IMR-90 (cell line): ENCODE measurements at places on chromosomes 5 and 9. TPM values are rescaled to one million over a fixed set of nuclear protein-coding genes. Genes with fewer than 3 reads are reported as not detected.

GRCh38 chr9:129283705-129284606 lies 105.9 kb upstream of the IER5L start:
- no peak for DNase-seq

Gene SLC34A3
- not detected in 2 replicates for polyA plus RNA-seq

Gene SPATA31E1
- polyA plus RNA-seq = 0.03 and 0.04 TPM in 2 replicates

- DNase-seq = no peak
These were observed 255.5 kb downstream of the PDE4D start for GRCh38 chr5:59637884-59638580.

Gene SLC6A18
- not detected in 2 replicates for polyA plus RNA-seq

- DNase-seq = no peak
These were observed at the start of gene PSD2 for GRCh38 chr5:139795074-139796001. Gene PSD2 (plus strand): TSS chr5:139795808. CDS start chr5:139809441, 13,633 bp downstream.

DNA sequence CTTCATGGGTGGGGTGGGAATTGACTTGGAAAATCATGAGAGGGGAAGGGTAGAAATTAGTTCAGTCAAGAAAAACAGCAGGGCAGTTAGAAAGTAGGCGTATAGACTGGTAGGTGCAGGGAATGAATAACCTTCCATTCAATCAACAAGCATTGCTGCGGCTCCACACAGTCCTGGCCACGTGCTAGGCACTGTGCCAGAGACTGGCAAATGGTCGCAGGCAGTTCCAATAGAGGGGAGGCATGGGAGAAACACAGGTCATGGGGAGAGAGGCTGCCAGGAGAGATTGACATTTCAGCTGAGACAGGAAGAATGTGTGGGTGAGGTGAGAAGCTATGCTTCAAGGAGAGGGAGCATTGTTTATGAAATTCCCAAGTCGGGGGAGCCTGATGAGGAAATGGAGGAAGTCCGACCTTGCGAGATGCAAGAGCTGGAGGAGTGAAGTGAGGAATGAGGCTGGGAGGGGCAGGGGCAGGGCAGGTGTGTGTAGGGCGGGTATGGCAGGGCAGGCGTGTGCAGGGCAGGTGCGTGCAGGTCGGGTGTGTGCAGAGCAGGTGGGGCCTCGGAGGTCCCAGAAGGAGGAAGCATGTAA lies 54.4 kb upstream of the PPARGC1B start:
- DNase-seq = no peak

DNA sequence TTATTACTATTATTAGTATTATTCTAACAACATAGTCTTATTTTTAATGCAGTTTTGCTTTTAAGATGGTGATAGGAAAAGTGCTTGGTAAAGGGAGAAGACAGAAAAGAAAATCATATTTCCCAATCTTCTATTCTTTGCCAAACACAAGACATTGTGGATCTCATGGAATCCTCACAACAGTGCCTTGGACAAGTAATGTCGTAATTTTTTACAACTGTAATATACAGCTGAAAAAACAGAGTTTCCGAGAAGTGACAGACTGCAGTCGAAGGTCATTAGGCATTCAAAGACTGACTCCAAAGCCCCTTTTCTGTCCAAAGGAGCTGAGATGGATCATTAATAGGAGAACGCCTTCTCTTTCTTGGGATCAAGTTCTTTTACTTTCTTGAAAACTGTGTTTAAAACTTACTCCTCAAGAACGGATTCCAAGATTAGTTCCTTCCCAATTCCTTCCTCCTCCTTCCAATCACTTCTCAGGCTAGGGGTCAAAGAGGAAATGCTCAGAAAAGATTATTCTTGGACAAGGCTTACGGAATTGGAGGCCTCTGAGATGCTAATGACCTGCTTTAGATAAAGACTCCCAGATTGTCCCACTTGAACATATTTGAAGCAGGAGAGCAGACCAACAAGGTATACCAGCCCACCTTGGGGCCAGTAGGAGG lies 24.3 kb upstream of the TRIM32 start:
- peak; percentile 12 for DNase-seq

DNA sequence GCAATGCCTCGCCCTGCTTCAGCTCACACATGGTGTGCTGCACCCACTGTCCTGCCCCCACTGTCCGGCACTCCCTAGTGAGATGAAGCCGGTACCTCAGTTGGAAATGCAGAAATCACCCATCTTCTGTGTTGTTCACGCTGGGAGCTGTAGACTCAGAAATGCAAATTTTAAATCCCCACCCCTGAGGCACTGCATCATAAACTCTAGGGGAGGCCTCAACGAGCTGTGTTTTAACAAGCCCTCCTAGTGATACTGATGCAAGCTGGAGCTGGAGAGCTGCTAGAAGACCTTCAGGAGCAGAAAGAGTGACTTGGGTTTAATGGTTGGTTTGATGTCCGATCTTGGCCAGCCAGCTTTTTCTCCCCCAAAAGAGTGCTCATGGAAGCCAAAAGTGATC lies 146.0 kb upstream of the MAST4 start:
- no peak for DNase-seq

GRCh38 chr9:136430588-136431234 lies 8.9 kb downstream of the INPP5E start:
- no peak for DNase-seq

- DNase-seq = no peak
These were observed 60.4 kb downstream of the FBXL7 start for GRCh38 chr5:15560421-15560820.

DNA sequence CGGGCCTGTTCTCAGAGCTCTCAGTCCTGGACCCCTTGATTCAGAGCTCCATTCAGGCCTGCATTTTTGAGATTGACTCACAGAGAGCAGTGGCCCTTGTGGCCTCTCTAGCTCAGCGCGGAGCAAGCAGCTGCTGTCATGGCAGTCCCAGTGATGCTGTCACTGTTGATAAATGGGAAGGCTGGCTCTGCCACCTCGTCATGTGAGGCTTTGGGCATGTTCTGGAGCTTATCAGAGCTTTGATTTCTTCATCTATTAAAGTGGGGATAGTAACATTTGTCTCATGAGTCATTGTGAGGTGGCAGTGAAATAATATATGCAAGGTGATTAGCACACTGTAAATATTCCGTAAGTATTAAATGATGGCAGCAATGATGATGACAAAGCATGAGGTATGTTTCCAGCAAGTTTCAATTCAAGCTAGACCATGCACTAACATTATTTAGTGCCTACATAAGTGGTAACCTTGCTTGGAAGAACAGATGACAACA lies 126.4 kb upstream of the CXCL14 start:
- DNase-seq = peak; percentile 2

- DNase-seq = no peak
These were observed 8.7 kb upstream of the RANBP6 start for GRCh38 chr9:6024035-6024554.

Gene ABO
- not detected in 2 replicates for polyA plus RNA-seq

GRCh38 chr5:59287361-59287760 lies 606.2 kb downstream of the PDE4D start:
- no peak for DNase-seq

DNA sequence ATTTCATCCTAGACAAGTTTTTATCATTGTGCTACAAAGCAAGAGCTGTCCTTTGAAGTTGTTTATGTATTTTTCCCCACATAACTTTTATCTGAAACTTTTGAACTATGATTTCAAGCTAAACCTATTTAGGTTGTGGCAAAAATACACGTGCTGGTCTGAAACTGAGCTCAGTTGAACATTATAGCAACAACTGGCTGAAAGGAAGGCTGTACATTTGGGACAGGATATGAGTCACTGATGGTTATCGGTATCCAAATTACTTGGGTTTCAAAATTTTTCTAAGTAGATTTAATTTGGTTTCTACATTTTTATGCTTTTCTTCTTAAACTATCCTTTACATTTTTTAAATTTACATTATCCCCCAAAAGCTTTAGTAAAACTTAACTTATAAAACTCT lies 627.3 kb upstream of the NUDT12 start:
- peak; percentile 59 for DNase-seq

GRCh38 chr9:115099901-115100300 lies 18.1 kb downstream of the TNC start:
- no peak for DNase-seq

Gene LRRC19
- not detected in 2 replicates for polyA plus RNA-seq

DNA sequence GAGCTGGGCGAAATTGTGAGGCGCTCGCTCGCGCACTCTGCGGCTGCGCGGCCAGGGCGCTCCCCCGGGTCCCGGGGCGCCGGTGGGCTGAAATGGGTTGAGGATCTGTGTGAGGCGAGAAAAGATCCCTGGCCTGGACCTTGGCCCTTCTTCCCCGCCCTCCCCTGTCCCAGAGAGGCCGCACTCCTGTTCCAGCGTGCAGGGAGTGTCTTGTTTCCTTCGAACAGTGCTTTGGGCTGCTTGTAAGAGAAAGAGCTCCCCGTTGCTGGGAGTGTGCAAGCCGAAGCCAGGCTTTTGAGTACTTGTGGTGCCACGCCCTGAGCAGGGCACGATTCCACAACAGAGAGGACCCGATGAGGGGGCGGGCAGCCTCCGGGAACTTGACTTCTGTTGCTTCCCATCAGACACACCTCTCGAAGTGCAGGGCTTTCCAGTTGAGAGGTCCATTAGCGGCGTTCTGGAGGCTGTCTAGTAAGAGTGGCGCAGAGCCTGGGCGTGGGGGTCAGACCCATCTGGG lies 535 bp downstream of the DOLPP1 start:
- no peak for DNase-seq

DNA sequence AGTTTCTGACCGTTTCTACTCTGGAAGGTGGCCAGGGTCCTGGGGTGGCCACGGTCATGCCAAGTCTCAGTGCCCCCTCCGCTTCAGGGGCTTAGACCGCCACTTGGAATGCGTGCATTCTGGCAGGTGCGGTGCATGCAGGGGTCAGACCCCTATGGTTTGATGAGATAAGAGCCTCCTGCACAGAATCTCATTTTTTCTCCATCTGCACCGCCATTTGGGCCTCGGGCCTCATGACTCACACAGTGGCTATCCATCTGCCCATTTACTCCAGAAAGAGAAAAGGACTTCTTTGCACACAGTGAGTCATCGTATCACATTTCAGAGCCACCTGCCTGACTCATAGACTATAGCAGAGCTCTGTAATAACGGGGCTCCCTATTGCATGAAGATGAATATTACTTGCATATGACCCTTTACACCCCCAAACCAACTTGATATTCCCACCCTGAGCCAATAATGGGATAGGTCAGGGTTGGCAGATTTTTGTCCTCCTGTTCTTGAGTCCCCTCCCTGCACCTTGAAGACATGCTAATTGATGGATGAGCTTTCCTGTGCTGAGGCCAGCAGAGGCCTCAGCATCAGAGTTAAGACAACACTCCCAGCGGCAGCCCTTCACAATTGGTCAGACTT lies 157.4 kb downstream of the NR3C1 start:
- peak; percentile 97 for DNase-seq

Gene CCL28
- 0.02 TPM in 1 of 2 replicates, not detected in the other for polyA plus RNA-seq

- peak; percentile 75 for DNase-seq
These were observed 52.5 kb downstream of the JADE2 start for GRCh38 chr5:134577796-134578577.

DNA sequence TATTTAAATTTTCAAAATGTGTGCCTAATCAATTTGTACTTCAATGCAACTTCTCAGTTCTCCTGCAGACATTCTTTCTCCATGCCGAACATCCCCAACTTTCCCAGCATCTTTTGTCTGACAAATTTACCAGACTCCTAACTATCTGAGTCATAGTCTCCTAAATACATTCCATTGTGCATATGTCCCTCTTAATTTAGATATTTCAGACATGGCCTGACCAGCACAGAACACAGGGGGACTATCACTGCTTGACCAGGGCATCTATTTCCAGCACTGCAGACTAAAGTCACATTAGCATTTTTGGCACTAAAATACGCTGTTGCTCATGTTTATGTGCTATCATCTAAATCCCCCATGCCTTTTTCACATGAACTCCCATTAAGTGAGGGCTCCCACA lies 71.9 kb downstream of the ITGA1 start:
- DNase-seq = peak; percentile 93

DNA sequence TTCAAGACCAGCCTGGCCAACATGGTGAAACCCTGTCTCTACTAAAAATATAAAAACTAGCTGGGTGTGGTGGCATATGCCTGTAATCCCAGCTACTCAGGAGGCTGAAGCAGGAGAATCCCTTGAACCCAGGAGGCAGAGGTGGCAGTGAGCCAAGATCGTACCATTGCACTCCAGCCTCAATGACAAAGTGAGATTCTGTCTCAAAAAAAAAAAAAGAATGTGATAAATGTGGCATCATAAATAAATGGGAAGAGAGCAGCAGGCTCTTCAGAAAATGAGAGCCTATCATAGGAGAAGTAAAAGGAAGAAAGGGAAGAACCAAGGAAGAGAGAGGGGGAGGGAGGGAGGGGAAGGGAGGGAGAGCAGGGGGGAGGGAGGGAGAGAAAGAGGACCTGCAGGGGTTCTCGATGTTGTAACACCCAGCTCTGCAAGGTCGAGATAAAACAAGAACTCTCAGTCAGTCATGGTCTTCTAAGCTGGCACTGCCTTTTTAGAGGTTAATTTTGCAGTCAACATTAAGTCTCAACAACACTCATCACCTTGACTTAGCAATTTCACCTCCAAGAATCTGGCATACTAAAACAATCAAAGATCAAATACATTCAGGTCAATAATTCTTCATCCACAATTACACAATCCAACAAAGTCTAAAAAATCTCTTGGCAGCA lies 68.7 kb upstream of the SIMC1 start:
- no peak for DNase-seq

GRCh38 chr9:134434894-134435506 lies 108.7 kb downstream of the RXRA start:
- DNase-seq = peak; percentile 97

GRCh38 chr5:168409591-168410458 lies 76.4 kb upstream of the RARS1 start:
- DNase-seq = peak; percentile 91

- DNase-seq = no peak
These were observed 480.8 kb upstream of the TNC start for GRCh38 chr9:115598751-115599150.

GRCh38 chr5:113063927-113064326 lies 87.3 kb downstream of the DCP2 start:
- DNase-seq = no peak

GRCh38 chr5:79563247-79563590 lies 49.0 kb upstream of the TENT2 start:
- DNase-seq = no peak

- DNase-seq = no peak
These were observed 5.6 kb upstream of the CYSTM1 start for GRCh38 chr5:140169410-140169809.

Gene CIZ1
- polyA plus RNA-seq = 51.9 and 54.4 TPM in 2 replicates

Gene DMRTA1
- polyA plus RNA-seq = 0.02 TPM in 1 of 2 replicates, not detected in the other

- peak; percentile 74 for DNase-seq
These were observed 38.1 kb upstream of the TUSC1 start for GRCh38 chr9:25716220-25716872.

DNA sequence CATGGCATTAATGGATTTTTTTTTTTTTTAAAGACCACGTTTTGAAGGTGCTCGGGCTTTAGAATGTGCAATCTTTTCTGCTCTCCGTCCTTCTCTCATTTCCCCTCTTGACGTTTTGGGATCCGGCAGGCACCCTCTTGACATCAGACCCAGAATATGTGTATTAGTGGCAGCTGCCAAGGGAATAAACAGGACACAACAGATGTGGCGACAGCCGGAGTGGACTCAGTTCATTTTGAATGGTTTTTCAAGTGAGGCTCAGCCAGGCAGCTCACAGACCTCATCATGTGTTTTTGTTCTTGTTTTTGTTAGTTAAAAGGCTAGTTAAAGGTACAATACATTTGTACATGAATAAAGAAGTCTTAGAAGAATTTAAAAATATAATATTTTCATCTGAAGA lies 365.0 kb upstream of the SEMA6A start:
- no peak for DNase-seq

Gene SHISAL2B
- not detected in 2 replicates for polyA plus RNA-seq
